ENCODE measurements at places on chromosomes 6 and 20. TPM values are rescaled to one million over a fixed set of nuclear protein-coding genes. Genes with fewer than 3 reads are reported as not detected.

DNA sequence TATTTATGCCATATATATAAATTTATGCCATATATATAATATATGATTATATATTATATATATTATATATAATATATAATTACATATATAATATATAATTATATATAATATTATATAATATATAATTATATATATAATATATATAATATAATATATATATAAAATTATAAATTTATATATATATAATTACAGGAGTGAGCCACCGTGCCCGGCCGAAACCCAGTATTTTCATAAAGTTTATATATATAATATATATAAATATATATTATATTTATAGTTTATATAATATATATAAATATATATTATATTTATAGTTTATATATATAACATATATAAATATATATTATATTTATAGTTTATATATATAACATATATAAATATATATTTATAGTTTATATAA is 31.6 kb downstream of the NKX2-4 start:
- DNase-seq = no peak

DNA sequence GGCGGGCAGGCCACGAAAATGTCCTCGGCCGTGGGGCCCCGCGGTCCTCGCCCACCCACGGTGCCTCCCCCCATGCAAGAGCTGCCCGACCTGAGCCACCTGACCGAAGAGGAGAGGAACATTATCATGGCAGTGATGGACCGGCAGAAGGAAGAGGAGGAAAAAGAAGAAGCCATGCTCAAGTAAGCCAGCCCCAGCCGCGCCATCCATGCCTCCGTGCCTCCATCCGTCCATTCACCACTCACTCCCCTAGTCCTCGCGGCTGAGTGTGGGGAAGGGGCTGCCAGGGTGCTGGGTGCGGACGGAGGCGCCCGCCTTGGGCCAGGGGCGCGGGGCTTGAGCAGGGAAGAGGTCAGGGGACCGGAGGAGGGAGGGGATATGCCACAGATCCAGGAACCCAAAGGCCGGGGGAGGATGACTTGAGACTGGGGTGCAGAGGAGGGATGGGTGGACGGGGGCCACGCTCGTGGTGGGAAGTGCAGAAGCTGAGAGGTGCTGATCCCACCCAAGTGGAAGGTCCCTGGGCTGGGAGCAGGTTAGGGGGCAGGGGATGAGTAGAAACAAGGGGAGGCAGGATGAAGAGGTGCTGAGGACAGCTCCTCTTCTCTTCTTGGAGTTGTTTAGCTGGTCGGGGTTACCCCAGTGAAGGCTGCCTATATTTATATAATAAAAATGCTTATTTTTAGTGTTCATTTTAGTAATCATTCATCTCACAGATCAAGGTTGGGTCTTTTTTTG is 825 bp downstream of the RIMS1 start:
- DNase-seq = no peak

- DNase-seq = no peak
These were observed 24.1 kb downstream of the CFAP61 start for GRCh38 chr20:20076297-20077065.

The F13A1 gene
- 19.6 TPM for polyA plus RNA-seq

The C20orf144 gene
- polyA plus RNA-seq = not detected

The COL9A3 gene
- 0.65 TPM for polyA plus RNA-seq

Data from ovary (tissue), 10 donors.